ENCODE measurements at places on chromosomes 5 and 9. TPM values are rescaled to one million over a fixed set of nuclear protein-coding genes. Genes with fewer than 3 reads are reported as not detected.

Gene CNTNAP3
- not detected for total RNA-seq

DNA sequence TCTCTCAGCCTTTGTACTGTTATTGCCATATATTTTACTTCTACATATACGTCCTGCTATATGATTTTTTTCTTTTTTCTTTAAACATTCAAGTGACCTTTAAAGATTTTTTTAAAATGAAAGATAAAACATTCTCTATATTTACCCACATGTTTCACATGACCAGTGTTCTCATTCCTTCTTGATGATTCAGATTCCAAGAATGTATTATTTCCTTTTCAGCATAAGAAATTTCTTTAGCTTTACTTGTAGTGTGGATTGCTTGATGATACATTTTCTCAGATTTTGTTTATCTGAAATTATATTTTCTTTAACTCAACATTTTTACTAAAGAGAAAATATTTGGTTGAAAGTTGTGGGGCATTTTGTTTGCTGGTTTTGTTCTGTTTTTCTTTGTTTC is 792.1 kb downstream of the BRINP1 start:
- no peak for DNase-seq

GRCh38 chr9:1070692-1071091 is 20.5 kb downstream of the DMRT2 start:
- DNase-seq, result no peak

GRCh38 chr5:88768411-88768810 is 114.6 kb downstream of the MEF2C start:
- no peak for DNase-seq

DNA sequence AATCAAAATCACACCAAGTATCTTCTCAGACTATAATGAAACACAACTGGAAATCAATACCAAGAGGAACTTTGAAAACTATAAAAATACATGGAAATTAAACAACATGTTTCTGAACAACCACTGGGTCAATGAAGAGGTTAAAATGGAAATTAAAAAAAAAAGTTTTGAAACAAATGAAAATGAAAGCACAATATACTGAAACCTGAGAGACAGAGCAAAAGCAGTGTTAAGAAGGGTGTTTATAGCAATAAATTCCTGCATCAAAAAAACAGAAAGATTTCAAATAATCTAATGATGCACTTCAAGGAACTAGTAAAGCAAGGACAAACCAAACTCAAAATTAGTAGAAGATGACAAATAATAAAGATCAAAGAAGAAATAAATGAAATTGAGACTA is 92.0 kb downstream of the TMEM232 start:
- no peak for DNase-seq

GRCh38 chr5:169917500-169917899 is 62.8 kb downstream of the INSYN2B start:
- no peak for DNase-seq

DNA sequence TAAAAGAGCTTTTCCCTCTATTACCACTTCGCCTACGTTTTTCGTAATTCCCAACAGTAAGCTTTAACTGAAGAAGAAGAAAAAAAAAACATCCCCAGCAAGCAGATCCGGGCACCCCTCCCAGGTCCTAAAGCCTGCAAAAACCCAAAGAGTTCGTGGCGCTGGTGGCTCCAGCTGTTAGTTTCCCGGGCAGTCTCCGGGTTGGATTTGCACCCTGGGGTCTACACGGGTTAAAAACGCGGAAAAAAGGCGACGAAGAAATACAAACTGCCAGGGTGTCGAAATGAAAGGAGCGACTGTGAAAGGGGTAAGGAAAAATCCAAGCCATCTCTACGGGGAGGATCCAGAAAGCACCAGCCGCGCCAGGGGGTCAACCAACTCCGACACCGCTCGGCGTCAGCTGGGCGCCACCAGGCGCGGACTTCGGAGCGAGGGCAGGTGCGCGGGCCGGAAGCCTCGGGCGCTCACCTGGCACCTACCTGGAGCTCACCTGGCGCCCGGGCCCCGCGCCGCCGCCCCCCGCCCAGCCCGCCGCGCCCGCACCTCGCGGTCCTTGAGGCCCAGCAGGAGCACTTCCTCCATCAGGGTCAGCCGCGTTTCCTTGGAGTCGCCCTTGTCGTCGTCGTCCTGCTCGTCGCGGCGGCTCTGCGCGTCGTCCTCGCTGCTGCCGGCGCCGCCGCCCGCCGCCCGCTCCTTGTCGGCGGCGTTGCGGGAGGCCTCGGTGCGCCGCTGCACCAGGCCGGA is 680 bp downstream of the GOLPH3 start:
- peak; percentile 38 for DNase-seq

GRCh38 chr9:76271755-76272154 is 122.5 kb downstream of the RFK start:
- DNase-seq, result no peak

- no peak for DNase-seq
Measured at GRCh38 chr9:88736136-88736637, 201.2 kb downstream of the NXNL2 start.

Gene KIF24
- total RNA-seq, result 4.8 TPM

- DNase-seq, result no peak
Measured at GRCh38 chr9:91223000-91223399, 138.7 kb downstream of the AUH start.

DNA sequence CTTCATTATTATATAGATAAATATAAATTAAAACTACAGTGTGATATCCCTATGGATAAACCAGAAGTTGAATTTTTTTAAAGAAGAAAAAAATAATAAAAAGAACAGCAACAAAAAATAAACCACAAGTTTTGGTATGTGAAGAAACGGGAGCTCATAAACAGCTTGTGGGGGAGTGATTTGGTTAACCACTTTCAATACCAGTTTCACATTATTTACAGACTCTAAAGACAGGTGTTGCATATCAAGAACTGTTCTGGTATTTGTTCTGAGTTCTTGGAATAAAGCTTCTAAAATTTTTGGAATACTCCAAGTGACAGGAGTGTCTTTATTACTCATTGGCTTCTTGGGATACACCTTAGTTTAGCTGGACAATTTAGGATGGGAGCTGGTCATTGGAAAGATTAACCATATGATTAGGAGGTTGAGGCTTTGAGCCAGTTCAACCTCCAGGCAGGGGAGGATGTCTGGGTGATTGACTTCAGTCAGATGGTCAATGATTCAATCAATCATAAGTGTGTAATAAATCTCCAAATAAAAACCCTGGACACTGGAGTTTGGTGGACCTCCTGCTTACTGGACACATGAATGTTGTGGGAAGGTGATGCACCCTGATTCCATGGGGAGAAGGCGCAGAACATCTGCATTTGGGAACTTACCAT is 2223.1 kb upstream of the C9orf72 start:
- DNase-seq, result no peak

Gene FBXL7
- 0.05 TPM for total RNA-seq

Gene LOX
- total RNA-seq, result not detected

- DNase-seq, result no peak
Measured at GRCh38 chr5:152264645-152265254, 140.3 kb downstream of the NMUR2 start.

- DNase-seq, result no peak
Measured at GRCh38 chr5:129500101-129500500, 40.0 kb downstream of the ADAMTS19 start.

GRCh38 chr9:135998016-135998380 is 36.8 kb upstream of the UBAC1 start:
- no peak for DNase-seq

DNA sequence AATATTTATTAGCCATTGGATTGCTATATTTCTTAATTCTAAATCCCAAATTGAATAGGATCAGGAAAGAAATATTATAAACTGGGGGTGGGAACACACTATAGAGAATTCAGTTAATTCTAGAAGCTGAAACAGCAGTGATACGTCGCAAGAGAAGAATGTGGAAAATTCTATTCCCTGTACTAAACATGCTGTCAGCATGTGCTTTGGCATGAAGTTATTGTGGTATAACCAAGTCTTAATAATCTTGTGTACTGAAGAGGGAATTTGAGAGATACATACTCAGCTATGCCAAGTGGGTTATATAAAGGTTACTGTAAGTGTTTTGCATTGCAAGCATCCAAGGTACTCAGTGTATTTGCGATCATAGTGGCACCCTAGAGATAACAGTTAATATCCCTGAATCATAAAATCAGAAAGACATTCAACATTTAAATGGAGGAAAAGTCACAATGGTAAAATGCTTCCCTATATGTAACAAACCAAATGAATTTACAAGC is 1492.9 kb upstream of the C9orf72 start:
- no peak for DNase-seq

Data from activated T-helper 2 cell treated with anti-CD3 and anti-CD28 coated beads, Interferon-gamma antibody, Interleukin-2, Interleukin-4, amounts not matched to agents 10 μg/mL and 5 μg/mL and 100 μg/mL, durations not matched to agents 14 hours and 24 hours and 36 hours (primary cell).